ELR (cell line): ENCODE measurements at places on chromosomes 2 and 18.
A peak's percentile ranks its signal among the peaks of the same experiment; 100 is the strongest.

DNA sequence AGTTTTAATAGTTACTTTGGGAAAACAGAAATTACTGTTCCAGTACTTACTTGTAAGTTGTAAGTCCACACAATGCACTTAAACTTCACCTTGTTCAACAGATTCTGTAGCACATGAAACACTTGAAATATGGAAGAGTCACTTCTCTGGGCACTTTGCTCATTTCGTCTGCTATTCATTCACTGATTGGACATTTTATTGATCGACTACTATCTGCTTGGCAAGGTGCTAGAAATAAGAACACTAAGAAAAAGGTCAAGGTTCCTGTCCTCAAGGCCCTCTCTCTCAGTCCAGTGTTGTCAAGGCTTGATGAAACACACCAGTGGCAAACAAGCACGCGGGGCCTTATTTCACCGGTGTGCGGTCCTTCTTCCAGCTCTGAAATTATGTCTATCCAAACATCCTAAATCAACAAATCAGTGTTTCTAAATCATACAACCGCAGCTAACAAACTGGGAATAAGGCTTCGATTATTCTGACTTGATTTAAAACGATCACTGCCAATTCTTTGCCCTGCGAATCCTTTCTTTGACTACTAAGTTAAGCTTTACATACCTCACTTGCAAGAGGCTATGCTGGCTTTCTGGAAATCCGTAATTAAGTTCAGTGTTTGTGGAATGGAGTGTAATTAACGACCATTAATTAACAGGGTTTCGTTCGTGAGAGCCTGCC is 780 bp upstream of the ITGAV start:
- peak; percentile 18 for DNase-seq

DNA sequence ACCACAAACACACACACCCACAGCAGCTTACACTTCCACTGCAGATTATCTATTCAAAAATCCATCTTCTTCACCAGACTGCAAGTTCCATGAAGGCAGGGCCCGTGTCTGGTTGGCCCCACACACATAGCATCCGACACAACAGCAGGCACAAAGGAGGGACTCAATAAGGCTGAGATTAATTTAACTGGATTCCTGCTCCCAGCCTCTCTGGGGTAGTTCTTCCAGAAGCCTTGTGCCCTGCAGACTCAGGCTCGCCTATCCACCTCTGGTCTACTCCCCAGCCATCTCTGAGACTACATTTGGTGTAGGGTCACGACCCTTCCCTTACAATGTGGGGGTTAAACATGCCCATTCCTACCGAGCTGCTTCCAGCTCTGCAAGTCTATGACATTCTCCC is 57.7 kb downstream of the TRABD2A start:
- DNase-seq, result no peak

DNA sequence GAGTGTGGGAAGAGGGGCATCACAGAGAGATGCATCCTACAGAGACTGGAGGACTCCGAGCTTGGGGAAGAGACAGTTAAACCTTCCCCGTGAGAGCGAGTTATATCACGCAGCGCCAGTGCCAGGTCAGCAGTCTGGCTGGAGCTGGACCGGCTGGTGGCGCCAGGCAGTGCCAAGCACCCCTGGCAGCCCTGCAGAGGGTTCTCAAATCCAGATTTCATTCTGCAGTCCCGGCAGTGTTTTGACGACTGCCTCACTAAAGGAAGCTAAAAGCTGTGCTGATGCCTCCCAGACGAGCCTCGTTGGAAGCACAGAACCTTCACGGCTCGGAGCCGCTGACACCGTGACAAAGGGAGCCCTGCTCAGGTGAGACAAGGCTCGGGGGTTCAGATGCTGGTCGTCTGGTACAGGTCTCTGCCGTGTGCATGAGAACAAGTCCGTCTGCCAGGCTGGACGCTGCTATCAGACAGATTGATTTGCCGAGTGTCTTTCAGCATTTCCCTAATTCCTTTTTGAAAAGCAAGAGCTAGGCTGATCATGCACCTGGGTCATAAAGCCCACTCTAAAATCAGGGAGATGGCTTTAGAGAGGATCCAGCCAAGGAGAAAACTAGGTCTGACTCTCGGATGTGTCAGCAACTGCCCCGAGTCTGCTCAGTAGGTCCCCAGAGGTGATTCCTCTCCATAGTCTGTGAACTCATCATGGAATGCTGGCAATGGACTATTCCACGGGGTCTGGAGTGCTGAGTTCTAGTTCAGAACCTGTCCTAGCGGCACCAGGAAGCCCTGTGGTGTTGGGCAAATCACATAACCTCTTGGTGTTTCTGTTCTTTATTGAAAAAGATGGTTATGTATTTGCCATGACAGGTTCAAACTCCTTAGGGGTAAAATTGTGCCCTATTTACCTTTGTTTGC is 240.6 kb downstream of the SOX11 start:
- DNase-seq, result no peak

DNA sequence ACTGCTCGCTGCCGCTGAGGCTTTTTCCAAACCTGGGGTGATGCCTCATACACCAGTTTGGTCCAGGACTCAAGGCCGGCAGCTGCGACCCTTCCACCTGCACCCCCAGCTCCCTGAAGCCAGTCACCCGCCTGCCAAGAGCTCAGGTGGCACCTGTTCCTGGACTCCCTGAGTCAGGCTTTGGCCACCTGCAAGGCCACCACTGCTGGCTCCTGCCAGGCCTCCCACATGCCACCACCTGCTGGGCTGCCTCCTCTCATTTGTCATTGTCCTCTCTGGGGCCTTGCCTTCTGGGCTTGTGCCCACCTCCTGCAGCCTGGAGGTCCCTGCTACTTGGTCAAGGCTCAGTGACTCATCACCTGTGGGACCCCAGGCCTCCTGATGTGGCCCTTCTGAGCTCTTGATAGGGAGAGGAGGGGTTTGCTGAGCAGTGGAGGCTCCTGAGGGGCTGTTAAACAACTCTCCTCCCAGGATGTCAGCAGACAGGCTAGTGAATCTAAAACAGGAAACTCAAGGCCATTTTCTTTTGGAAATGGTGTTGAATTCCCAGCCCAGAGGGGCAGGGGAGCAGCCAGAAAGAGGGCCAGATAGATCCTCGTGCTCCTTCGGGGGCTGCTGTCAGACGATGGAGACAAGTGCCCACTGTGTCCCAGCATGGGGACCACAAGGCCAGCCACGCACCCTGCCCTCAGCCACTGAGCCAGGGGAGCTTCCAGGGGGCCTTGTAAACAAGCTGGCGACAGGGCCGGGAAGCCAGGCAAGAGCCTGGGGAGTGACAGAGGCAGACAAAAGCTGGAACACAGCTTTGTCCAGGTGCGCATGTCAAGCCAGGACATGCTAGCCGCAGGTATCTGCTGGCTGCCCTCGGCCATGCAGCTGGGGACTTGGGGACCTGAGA is 416.8 kb downstream of the LRATD1 start:
- no peak for DNase-seq

- no peak for DNase-seq
Measured at GRCh38 chr18:49344096-49344495, 116.3 kb downstream of the DYM start.
